ENCODE measurements at places on chromosomes 11 and 22. TPM values are rescaled to one million over a fixed set of nuclear protein-coding genes. Genes with fewer than 3 reads are reported as not detected.

DNA sequence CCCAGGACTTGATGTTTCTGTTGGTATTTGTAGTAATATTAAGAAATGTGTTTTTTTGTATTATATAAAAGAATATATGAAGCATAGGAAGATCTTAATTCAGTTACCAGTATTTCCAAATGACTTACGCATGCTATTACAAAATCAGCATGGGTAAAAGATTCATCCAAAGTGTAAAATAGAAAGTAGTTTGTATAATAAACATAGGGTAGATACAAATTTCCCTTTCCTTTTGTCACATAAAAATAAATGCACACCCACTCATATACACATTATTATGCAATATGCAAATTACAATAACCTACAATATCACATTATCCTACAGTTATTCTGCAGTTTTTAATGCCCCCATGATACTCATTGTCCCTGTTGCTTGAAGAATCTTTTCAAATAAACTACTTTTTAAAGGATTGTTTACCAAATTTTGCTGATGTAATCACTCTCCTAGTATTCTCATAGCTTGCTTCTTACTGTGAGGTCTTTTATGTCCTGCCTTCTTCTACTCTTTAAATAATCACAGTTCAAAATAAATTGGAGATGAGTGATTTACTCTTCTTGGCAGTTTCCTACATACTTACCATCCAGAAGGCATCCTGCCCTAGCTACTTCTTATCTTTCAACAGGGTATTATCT, 244.0 kb downstream of the CASP12 start:
- no peak for DNase-seq
- H3K36me3 ChIP-seq: no peaks in the 10 kb centered on the region
- H3K27ac ChIP-seq: no peak overlapping the region
- H3K4me3 ChIP-seq: no peak overlapping the region
- H3K27me3 ChIP-seq: no peaks in the 10 kb centered on the region

SMTNL1 gene
- not detected for total RNA-seq

LMF2 gene
- total RNA-seq: 77.9 TPM

DNA sequence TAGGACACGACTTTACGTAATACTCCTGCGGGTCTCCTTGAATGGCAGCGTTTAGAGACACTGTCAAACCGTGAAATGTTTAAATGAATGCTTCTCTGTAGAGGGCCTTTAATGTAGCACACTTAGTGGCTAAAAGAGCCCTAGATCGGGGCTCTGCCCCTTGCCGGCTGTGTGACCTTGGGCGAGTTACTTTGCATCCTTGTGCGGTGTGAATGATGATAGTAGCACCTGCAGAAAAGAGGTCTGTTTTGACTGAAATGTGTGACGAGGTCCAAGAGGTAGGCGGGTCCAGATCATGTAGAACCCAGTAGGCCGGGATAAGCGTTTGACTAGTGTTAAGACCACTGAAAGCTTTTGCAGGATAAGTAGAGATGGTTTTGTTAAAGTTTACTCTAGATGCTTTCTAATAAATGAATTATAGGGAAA, 866 bp downstream of the MED17 start:
- H3K27ac ChIP-seq: no peak overlapping the region
- no peak for DNase-seq

DNA sequence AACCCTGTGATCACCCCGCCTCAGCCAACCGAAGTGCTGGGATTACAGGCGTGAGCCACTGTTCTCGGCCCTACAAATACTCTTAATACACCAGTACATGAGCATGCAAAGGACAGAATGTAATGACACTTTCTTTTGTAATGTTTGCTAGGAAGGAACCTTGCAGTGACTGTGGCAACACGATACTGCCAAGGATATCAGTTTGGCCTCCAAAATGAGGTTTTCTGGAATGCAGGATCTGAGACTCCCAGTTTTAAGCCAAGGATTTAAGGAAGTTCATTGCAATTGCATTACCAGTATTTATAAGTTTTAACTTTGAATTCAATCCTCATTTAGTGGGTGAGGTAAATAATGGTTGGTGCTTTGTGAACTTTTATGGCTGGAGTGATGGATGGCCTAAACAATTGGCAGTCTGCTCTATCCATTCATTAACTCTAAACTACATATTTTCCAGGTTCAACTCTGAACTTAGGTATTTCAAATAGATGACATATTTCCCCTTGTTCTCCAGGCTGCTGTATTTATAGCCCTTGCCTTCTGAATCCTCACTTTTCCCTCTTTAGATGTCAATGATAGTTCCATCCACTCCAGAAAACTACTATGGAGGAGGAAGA, 330.3 kb downstream of the C11orf87 start:
- no peaks in the 10 kb centered on the region for H3K4me1 ChIP-seq
- H3K4me3 ChIP-seq: no peak overlapping the region
- DNase-seq: no peak
- H3K27me3 ChIP-seq: no peaks in the 10 kb centered on the region

DNA sequence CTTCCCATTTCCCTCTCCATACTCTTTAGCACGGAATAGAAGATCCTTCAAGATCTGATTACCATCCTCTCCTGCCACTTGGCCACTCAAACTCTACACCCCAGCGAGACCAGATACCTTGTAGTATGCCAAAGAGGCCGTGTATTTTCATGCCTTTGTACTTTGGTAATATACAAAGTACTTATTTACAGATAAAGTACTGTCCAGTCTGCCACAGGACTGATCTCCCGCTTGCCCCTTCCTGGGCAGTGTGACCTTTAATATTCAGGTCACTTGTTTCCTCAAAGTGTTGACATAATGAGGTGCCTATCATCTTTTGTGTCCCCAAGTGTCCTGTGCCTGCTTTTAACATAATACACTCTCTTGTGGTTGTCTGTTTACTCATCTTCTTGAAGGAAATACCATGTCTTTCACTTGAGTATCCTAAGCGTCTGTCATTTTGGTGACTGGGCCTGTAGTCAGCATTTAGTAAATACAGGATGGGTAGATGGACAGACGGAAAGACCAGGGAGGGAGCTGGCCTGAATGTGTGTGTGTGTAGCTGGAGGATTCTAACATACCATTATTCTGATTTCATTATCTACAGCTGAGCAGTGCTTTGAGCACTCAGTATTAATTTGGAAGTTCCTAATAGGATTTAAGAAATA, 137.4 kb downstream of the NAV2 start:
- H3K4me1 ChIP-seq: no peaks in the 10 kb centered on the region
- no peak overlapping the region for H3K27ac ChIP-seq
- no peak overlapping the region for H3K4me3 ChIP-seq

GRCh38 chr11:45444796-45445195, 158.7 kb upstream of the SYT13 start:
- no peak overlapping the region for H3K4me3 ChIP-seq
- no peaks in the 10 kb centered on the region for H3K4me1 ChIP-seq
- H3K27me3 ChIP-seq: no peaks in the 10 kb centered on the region

- peaks cover 3% of the 10 kb centered on the region for H3K4me1 ChIP-seq
- H3K4me3 ChIP-seq: no peak overlapping the region
- H3K27me3 ChIP-seq: no peaks in the 10 kb centered on the region
- H3K36me3 ChIP-seq: no peaks in the 10 kb centered on the region
- DNase-seq: peak; percentile 56
Observed at GRCh38 chr11:111604392-111605009, 2.3 kb downstream of the SIK2 start.

DNA sequence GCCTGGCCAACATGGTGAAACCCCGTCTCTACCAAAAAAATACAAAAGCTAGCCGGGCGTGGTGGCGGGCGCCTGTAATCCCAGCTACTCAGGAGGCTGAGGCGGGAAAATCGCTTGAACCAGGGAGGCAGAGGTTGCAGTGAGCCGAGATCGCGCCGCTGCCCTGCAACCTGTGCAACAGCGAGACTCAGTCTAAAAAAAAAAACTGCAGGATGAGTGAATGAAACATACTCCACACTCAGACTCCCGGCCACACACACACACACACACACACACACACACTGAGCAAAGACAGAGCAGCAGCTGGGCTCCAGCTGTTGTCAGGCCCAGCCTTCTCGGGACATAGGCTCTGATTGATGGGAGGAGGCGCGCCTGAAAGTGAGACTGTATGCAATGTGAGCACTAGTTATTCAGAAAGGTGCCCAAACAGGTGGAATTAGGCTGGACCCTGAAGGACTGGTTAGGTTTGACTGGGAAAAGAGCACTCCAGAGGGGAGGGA, 1.5 kb upstream of the PLEKHA7 start:
- peak; percentile 82 for DNase-seq
- peak overlapping the region; percentile 63 for H3K4me3 ChIP-seq
- H3K27me3 ChIP-seq: no peaks in the 10 kb centered on the region
- H3K4me1 ChIP-seq: peaks cover 6% of the 10 kb centered on the region
- no peaks in the 10 kb centered on the region for H3K36me3 ChIP-seq
- H3K27ac ChIP-seq: no peak overlapping the region

LAMTOR1 gene
- total RNA-seq: 111 TPM

GAL3ST1 gene
- 16.1 TPM for total RNA-seq

GRCh38 chr11:122210367-122210997, 94.5 kb upstream of the BLID start:
- H3K36me3 ChIP-seq: no peaks in the 10 kb centered on the region
- no peak for DNase-seq
- peaks cover 15% of the 10 kb centered on the region for H3K4me1 ChIP-seq

ARL14EP gene
- 29.6 TPM for total RNA-seq

- H3K27me3 ChIP-seq: no peaks in the 10 kb centered on the region
- no peak for DNase-seq
- H3K36me3 ChIP-seq: no peaks in the 10 kb centered on the region
- H3K4me3 ChIP-seq: no peak overlapping the region
- H3K27ac ChIP-seq: no peak overlapping the region
Observed at GRCh38 chr11:132977241-132977640, 555.1 kb downstream of the OPCML start.

GRCh38 chr11:110207123-110207522, 89.3 kb downstream of the RDX start:
- H3K4me3 ChIP-seq: no peak overlapping the region
- H3K27me3 ChIP-seq: no peaks in the 10 kb centered on the region
- no peaks in the 10 kb centered on the region for H3K4me1 ChIP-seq
- no peaks in the 10 kb centered on the region for H3K36me3 ChIP-seq
- no peak for DNase-seq

CCDC89 gene
- total RNA-seq: 3.7 TPM

OR9G1 gene
- total RNA-seq: not detected

GAL gene
- total RNA-seq: 0.31 TPM

DNA sequence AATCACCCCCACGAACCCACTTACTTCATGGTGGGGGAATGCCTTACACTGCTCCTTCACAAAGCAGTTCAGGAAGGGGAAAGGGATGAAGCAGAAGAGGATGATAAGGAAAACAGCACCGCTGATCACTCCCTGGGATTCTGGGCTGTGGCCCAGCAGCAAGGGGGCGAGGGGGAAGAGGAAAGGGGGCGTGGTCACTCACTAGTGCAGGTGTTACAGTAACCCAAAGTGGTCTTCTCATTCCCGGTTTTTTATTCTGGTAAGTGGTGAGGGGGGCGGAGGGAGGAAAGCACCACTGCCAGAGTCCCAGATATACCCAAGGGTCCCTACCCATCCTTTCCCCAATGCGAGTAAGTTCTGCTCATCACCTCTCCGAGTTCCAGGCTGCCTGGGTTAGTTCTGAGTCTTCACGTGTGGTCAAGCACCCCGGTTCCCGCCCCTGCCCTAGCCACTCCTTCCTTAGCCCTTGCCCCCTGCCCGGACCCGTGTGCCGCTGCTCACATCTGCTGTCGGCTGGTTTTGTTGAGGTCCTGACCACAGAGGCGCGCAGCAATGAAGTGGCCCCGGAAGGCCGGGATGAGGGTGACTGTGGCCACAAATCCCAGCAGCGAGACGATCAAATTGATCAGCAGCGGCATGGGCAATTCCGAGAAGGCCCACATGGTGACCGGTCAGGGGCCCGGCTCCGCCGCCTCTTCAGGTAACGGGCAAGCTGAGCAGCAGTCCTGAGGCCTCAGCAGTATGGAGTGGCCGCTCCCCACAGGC, 477 bp downstream of the DPAGT1 start:
- peak overlapping the region; percentile 71 for H3K4me3 ChIP-seq
- DNase-seq: no peak
- H3K4me1 ChIP-seq: peaks cover 15% of the 10 kb centered on the region

- H3K27ac ChIP-seq: no peak overlapping the region
- H3K4me3 ChIP-seq: no peak overlapping the region
- DNase-seq: no peak
- H3K4me1 ChIP-seq: no peaks in the 10 kb centered on the region
- H3K27me3 ChIP-seq: no peaks in the 10 kb centered on the region
Observed at GRCh38 chr22:28792491-28793383, 7.6 kb downstream of the XBP1 start.

- peaks cover 2% of the 10 kb centered on the region for H3K4me1 ChIP-seq
- H3K36me3 ChIP-seq: no peaks in the 10 kb centered on the region
- DNase-seq: no peak
- H3K4me3 ChIP-seq: no peak overlapping the region
- H3K27me3 ChIP-seq: no peaks in the 10 kb centered on the region
Observed at GRCh38 chr22:33561149-33561807, 359.0 kb downstream of the LARGE1 start.

DNA sequence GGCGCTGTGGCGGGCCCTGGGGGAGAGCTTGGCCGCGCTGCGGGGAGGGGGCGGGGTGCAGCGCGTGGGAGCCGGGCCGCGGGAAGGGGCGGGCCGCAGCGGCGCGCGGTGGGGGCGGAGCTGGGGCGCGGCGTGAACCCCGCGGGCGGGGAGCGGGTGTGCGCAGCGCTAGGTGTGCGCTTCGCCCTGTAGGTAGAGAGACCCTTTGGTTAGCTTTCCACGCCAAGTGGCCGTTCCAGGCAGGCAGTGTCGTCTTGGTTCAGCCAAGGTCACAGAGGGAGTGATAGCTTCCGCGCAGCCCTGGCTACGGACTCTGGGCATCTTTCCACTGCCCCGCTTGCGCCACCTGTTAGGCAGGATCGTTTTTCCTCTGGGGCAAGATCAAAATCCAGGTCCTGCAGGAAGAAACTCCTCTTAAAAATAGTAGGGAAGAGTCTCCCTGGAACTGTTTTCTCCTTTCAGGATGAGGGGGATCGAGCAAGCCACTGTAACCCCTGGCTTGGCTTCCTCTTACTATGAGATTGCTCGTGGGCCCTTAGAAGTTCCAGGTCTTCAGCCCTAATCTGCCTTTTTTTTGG, 434 bp downstream of the BANF1 start:
- peaks cover 10% of the 10 kb centered on the region for H3K4me1 ChIP-seq
- DNase-seq: no peak
- H3K27ac ChIP-seq: peak overlapping the region; percentile 99
- peak overlapping the region; percentile 99 for H3K4me3 ChIP-seq

- no peak overlapping the region for H3K27ac ChIP-seq
- H3K4me1 ChIP-seq: no peaks in the 10 kb centered on the region
- peak; percentile 53 for DNase-seq
- no peak overlapping the region for H3K4me3 ChIP-seq
Observed at GRCh38 chr11:5476186-5476819, 12.2 kb upstream of the OR52D1 start.

Measured in kidney (tissue), 22 donors.